NCI-H510A treated with DMSO at 0.1 percent for 48 hours (cell line): ENCODE measurements at places on chromosomes 16 and 17.

DNA sequence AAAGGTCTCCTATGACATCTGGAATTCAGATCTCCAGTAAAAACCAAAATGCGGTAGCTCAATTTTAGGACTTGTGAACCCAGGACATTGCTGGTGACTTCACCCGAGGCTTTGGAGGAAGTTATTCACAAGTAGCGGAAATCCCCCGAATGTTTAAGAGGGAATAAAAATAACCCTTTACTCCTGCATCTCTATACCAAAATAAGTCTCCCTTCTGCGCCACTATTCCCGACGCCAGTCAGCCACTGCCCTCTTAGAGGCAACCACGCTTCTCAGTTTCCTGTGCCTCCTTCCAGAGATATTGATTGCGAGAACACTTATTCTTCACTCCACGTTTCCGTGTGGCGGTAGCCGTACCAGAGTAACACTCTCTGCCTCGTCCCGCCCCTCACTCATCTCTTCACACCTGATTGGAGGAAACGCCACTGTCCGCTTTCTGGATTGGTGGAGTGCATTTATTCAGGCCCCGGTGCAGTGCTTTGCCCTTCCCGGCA lies 27.4 kb downstream of the EMP2 start:
- no peak for DNase-seq

- peak; percentile 42 for DNase-seq
These were observed 907 bp downstream of the TRAPPC2L start for GRCh38 chr16:88857728-88858339.

- peak; percentile 36 for DNase-seq
These were observed 2.0 kb downstream of the TBC1D10B start for GRCh38 chr16:30368122-30368791.

- DNase-seq: no peak
These were observed 41.4 kb upstream of the BHLHA9 start for GRCh38 chr17:1228781-1229348.

GRCh38 chr17:83148317-83149028 lies 69.1 kb downstream of the METRNL start:
- DNase-seq: no peak

GRCh38 chr16:9437115-9437514 lies 345.7 kb downstream of the HAPSTR1 start:
- no peak for DNase-seq

DNA sequence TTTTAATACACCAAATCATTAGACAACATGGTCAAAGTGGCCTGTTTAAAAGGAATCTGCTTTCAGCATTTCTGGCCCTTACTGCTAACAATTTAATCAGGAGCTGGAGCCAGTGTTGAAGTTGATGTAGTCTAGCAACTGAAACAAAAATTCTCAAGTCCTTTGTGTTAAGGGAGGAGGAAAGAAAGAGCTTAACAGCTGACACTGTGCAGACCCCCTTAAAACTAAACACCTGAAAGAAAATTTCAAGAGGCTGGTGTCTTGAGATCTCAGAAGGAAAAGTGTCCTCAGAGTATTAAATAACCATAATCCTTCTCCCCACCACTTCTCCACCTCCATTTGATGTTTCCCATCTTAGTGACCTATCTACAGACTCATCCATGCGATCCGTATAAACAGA lies 232.1 kb downstream of the FTO start:
- DNase-seq: no peak

- DNase-seq: no peak
These were observed 13.3 kb upstream of the SLC6A4 start for GRCh38 chr17:30248786-30249185.

DNA sequence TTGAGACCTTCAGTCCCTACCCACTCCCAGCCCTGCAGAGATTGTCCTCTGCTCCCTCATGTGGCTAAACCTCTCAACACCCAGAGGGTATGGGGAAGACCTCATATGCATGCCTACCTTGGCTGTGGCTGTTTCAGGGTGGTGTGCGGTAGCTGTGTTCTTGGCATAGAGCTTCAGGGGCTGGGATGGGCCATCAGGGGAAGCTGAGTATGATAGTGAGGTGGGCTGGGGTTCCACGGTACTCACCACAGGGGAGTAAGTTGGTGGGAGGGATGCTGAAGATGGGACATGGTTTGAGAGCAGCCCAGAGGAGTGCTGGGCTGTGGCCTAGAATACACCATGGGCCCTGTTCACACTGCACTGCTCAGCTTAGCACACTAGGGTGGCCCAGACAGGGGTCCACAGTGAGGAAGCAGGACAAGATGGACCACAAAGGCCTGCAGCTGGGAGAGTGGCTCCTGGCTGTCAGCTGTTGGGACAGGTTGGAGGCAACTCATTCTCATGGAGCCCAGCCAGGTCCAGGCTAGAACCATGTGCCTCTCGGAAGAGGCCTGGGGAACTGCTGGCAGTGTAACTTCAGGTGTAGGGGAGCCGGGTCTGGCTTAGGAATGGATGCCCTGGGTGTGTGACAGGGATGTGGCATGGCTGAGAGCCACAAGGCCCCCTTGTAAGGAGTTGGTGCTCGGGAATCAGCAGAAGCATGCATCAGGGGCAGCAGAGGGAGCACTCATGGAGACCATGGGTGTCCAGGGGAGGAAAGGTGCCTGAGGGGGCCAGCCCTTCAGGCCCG lies 3.1 kb downstream of the MFAP4 start:
- DNase-seq: no peak

- DNase-seq: peak; percentile 56
These were observed at the start of gene ADCY7 for GRCh38 chr16:50266337-50267091. ADCY7 (plus strand) TSS chr16:50266551; CDS start chr16:50288180, 21,629 bp downstream.

DNA sequence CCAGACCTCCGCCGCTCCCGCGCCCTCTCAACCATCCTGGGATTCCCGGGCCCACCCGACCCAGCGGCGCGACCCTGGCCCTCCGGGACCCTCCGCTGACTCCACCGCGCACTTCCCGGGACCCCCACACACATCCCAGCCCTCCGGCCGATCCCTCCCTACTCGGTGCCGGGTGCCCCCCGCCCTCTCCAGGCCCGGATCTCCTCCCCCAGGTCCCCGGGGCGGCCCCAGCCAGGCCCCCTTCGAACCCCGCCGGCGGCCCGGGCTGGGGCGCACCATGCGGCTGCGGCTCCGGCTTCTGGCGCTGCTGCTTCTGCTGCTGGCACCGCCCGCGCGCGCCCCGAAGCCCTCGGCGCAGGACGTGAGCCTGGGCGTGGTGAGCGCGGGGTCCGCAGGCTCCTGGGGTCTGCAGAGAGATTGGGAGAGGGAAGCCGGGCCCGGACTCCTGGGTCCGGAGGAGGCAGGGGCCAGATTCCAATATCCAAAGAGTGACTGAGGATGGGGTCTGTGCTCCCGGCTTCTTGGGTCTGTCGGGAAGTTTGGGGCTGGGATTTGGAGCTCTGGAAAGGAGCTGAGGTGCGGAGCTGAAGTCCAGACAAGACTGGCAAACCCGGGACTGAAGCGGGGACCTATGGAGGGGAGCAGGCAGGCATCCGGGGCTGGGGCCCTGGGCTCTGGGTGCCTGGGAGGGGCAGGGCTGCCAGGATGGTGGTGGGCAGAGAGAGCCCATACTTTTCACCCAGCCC lies 453 bp downstream of the MMP25 start:
- DNase-seq: no peak

GRCh38 chr16:554640-555365 lies 5.4 kb upstream of the PRR35 start:
- DNase-seq: no peak

DNA sequence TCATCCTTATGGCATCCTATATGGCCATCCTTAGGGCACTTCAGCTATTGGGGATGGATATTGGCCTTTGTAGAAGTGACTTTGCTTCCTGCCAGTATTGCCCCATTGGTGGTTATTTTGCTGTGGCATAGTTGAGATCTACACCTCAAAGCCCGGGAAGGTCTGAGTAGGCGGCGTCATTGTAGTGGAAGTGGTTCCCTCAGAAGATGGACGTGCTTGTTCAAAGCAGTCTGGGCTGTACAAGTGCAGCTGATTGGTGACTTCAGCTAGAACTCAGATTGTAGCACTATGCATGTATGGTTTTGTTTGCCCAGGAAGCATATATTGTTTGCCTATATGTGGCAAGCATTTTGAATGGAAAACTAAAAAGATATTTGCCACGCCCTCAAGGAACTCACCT lies 83.2 kb downstream of the TMC6 start:
- DNase-seq: no peak

- DNase-seq: no peak
These were observed 243.9 kb downstream of the CDH8 start for GRCh38 chr16:61792194-61792909.

GRCh38 chr17:40293363-40293762 lies 5.7 kb downstream of the CDC6 start:
- no peak for DNase-seq

GRCh38 chr16:15777533-15778203 lies 79.2 kb downstream of the MYH11 start:
- peak; percentile 42 for DNase-seq

DNA sequence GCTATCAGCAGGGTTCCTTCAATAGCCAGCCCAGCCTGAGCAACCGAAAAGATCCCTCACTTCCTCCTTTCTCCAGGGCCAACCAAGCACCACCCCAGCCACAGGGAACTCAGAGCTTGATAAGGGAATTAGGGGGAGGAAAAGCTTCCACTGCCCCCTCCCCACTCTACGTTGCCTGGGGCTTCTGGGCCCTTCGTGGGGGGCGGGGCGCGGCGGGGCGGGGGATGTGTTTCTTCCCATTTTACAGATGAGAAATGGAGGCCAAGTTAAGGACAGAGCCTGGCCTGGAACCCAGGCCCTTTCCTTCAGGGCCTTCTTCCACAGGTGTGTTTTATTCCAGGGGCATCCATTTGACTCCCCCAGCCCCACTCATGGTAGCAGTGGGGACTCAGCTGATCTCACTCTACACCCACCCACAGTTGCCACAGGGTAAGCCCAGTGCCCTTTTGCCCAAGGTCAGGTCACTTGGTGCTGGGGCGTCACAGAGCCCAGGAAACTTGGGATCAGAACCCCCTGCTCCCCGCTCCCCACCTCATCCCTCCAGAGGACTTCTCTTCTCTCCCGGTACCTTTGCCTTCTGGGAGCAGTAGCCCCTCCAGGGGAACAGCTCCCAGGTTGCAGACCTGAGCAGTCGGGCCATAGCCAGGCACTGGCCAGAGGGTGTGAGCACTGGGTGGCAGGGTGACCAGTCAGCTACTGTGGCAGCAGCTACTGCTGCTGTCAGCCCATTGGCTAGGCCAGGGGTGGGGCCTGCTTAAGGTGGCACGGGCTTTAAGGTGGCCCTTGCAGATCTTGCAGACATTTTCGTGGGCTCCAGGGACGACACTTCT lies at the start of gene LDHD:
LDHD (minus strand) TSS at position 700 of the 830 bp plus-strand sequence; CDS start at position 640, 60 bp downstream.
- no peak for DNase-seq

DNA sequence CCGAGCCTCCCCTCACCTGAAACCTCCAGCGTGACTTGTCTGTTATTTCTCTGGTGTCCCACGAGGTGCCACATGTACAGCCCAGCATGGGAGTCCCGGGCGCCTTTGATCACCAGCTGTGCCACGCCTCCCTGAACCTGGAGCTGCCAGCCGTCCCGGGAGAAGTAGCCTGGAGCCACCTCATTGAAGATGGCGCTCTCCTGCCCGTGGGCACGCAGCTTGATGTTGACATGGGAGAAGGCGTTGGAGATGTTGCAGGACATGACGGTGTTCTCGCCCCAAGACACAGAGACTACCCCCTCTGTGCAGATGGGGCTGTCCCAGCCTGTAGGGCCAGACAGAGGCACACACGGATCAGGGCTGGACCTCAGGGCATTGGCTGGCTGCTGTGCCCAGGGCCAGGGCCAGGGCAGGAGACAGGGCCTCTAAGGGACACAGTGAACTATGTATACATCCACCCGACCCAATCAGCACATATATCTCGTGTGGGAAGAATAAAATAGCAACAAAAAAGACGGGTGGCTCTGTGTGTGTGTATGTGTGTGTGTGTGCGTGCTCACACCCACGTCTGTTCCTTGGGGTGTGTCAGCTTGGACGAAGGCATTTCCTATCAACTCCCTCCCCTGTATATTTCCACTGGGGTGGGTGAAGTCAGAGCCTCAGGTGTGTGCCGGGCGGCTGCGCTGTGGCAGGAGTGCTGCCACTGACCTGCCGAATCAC lies 7.3 kb upstream of the CD7 start:
- DNase-seq: no peak

GRCh38 chr17:12047681-12048376 lies 27.2 kb downstream of the MAP2K4 start:
- no peak for DNase-seq

DNA sequence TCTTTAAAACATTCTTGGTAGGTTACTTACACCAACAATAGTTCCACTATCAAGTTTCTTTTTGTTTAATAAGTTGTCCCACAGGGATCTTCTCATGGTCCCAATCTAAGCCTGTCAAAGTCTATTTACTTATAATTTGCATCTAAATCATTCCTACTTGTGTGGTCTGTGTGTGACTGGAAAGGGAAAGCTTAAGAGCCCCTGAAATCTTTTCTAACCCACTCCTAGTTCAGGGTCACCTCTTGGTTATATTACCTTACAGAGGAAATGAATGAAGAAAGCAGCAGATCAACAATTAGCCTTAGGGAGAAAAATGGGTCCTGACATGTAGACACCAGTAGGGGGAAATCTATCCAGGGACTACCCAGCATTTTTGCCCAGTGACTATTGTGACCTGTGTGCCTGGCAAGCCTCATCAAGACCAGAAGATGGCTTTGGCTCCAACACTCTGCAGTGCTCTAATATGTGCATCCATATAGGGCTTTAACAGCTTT lies 110.4 kb upstream of the HAS3 start:
- no peak for DNase-seq

DNA sequence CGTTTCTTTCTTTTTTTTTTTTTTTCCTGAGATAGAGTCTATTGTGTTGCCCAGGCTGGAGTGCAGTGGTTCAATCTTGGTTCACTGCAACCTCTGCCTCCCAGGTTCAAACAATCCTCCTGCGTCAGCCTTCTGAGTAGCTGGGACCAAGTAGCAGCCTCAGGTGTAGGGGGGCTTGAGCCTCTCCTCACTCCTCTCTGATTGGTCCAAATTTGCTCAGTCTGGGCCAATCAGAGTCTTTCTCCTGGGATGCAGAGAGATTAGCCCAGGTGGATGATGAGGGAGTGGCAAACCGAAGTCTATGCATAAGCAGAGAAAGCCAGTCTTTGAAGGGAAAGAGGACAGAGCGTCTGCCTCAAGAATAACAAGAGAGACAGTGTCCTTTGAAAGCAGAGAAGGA lies 99.0 kb downstream of the BMERB1 start:
- no peak for DNase-seq

GRCh38 chr16:88920618-88921590 lies 54.4 kb upstream of the PABPN1L start:
- no peak for DNase-seq

- no peak for DNase-seq
These were observed 232.7 kb upstream of the CDH5 start for GRCh38 chr16:66133643-66134338.

GRCh38 chr17:9670596-9670995 lies 25.3 kb downstream of the USP43 start:
- no peak for DNase-seq
